Stimulated activated CD4-positive, alpha-beta T cell treated with anti-CD3 and anti-CD28 coated beads, Interleukin-1b, Interleukin-23, amount 100 ng/mL, for 1 hour (primary cell): ENCODE measurements at places on chromosomes 2 and 18.
A peak's percentile ranks its signal among the peaks of the same experiment; 100 is the strongest.

- DNase-seq: no peak
These were observed 134.7 kb upstream of the MGAT5 start for GRCh38 chr2:134119117-134119712.

- no peak for DNase-seq
These were observed 4.5 kb upstream of the MTLN start for GRCh38 chr2:110216803-110217202.

DNA sequence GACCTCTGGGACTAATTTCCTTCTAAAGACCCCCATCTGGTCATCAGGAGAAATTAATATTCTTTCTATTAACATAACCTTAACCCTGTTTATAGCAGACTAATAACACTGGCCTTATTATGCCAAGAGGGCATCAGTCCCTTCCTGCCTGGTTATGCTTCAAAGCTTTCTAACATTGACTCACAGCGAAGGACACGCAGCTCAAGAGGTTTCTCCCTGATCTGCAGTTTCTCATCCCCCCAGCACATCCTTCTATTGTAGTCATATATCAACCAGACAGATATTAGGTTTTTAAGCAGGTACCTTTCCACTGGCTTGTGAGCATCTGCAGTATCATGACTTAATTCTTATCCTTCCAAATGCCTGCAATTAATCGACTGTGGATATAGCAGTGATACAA lies 100.0 kb upstream of the CXCR4 start:
- no peak for DNase-seq

DNA sequence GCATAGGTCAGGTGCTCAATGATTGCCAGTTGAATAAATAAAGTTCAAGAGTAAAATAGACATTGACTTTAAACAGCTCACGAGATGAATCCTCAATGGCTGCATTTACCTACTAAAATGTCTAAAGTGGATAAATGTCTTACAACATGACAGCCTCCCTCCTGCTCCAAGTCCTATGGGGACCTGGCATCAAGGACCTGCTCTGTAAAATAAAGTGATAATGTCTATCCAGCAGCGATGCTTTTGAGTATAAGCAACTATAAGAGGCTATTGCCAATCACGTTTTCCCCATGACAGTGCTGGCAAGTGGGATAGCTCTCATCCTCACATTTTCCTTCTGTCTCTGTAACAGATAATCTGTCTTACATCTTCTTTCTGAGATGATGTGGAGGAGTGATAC lies 37.0 kb downstream of the RASGRP3 start:
- DNase-seq: no peak

DNA sequence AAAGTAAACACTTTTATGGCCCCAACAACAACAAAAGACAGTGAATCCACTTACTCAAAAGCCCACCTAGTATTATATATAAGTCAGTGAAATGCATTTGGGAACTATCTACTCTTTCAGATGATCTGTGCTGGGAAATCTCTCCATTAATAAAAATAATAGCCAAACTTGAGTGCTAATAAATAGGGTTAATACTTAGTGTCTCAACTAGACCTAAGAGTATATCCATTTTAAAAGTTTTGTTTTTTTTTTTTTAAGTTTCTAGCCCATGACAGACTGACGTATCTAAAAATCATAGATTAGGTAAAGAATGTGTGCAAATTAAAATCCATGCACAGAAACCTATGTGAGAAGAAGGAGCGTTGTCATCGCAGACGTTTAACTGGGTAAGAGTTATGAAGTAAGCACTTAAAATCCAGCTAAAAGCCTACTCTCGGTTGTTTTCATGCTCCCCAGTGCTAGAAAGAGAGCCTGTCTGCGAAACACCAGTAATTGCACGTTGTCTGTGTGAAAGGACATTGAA lies 83.4 kb upstream of the PELI1 start:
- no peak for DNase-seq

DNA sequence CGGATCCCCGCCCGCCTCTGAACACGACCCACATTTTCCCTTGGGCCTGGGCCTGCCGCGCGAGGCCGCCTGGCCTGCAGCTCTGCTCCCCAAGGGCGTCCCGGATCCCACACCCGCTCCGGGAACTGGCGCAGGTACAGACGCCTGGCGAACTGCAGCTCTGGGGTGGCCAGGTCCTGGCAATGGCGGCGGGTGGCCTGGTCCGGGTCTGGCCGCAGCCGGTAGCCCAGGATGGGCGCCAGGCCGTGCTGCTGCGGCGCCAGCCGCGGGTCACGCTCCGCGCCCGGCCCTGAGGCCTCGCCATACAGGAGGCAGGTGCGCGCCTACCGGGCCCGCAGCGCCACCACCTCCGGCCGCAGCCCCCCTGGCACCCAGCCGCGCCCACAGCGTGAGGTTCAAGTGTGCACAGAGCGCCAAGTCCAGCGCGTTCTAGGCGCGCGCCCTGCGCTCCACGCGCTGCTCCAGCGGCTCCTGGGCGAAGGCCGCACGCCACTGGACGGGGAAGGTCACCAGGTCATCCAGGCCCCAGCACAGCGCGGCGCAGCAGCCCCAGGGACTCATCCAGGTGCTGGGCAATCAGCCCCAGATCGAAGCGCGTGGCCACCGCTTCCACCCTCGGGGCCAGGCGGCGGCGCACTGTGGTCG lies 9.5 kb downstream of the AQP12A start:
- no peak for DNase-seq

- no peak for DNase-seq
These were observed 252.6 kb downstream of the AGAP1 start for GRCh38 chr2:235746257-235746934.

DNA sequence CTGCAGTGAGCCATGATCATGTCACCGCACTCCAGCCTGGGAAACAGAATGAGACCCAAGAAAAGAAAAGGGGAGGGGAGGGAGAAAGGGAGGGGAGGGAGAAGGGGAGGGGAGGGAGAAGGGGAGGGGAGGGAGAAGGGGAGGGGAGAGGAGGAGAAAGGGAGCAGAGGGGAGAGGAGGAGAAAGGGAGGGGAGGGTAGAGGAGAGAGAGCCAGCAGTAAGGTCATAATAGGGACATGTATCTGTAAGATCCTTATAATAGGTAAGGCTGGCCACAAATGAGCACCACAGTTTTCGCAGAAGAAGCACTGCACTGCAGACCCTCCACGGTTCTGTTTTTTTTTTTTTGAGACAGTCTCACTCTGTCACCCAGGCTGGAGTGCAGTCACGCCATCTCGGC lies 62.6 kb downstream of the STPG4 start:
- DNase-seq: no peak

DNA sequence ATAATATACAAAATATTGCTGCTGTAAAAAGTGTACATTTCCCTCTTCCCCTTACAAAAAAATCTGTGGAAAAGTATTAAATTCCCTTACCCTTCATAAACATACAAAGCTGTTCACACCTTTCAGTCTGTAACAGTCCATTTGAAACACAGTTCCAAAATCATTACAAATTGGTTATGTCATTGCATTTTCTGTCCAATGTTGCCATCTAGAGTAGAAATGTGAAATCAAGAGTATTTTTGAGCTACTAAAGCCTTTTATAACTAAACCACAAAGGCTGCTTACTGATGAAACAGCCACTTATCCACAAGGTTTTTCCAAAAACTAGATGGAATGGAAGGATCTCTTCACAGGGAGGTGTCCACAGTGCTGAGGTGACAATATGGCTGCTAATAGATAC lies 72.5 kb downstream of the SS18 start:
- no peak for DNase-seq

DNA sequence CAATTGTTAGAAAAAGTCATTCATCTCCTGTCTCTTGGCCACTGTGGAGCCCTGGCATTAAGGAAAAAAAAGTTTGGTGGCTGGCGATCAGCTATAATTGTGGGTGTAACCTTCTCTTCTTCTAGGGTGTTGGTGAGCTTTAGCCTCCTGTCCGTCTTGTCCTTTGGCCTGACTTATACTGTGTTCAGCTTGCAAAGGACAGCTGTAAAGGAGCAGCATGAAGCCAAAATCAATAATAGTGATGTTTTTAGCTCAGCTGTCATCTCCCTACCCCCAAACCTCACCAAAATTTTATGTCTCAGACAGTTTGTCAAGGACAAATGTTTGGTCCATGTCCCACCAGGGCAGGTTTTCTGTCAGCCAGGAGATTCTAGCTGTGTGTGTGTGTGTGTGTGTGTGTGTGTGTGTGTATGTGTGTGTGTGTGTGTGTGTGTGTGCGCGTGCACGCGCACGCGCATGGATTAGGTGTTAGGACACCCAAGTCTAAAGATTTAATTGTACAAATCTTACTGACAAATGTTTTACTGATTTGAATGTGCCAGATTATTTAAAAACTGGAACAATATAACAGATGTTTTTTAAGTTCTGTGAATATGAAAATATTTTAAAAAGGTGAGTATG lies 109.2 kb downstream of the PTPRM start:
- DNase-seq: no peak

DNA sequence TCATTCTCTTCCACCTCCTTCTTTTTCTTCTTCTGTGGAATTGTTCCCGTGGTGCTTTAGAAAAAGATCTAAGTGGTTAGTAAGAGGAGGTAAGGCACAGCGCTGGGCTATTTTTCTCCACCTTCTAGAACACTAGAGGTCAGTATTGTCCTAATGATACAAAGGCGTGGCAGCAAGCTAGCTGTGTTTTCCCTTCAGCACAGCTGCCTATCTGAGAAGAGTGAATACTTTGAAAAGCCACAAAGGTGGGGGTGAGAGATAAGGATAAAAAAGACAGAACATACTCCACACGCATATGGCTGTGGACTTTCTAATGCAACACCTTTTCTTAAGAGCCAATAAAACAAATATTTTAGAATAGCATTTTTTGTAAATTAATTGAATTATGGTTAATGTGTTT lies 2.1 kb downstream of the CNTNAP5 start:
- DNase-seq: no peak

GRCh38 chr2:126244937-126245336 lies 411.0 kb upstream of the GYPC start:
- peak; percentile 5 for DNase-seq

GRCh38 chr2:240797914-240798313 lies 22.1 kb downstream of the KIF1A start:
- no peak for DNase-seq

GRCh38 chr18:32139835-32140283 lies 48.2 kb downstream of the RNF138 start:
- no peak for DNase-seq

- no peak for DNase-seq
These were observed 117.8 kb downstream of the NFATC1 start for GRCh38 chr18:79513381-79514081.

GRCh38 chr18:21663578-21663977 lies 41.0 kb downstream of the ABHD3 start:
- DNase-seq: no peak

DNA sequence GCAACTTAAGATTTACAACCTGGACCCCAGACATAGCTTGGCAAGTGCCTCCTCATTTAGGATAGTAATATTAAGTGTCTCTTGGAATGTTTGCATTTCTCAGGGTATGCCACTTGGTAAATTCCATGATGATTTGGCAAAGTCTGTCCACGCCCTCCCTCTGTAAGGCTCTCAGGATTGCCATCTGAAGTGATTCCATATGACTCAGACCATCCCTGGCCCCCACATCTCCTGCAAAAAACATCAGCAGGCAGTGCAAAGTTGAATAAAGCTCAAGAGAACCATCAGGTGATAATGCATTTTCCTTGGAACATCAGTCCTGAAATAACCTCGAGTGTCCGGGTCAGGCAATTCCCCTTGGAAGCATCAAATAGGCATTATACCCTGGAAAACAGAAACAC lies 27.1 kb upstream of the PIEZO2 start:
- no peak for DNase-seq

GRCh38 chr18:574149-574860 lies 5.9 kb upstream of the CETN1 start:
- DNase-seq: no peak

- DNase-seq: no peak
These were observed 7.3 kb downstream of the KIF1A start for GRCh38 chr2:240812721-240813120.

- no peak for DNase-seq
These were observed 7.7 kb upstream of the PARD6G start for GRCh38 chr18:80254971-80255500.

- DNase-seq: no peak
These were observed 13.3 kb downstream of the LIMS2 start for GRCh38 chr2:127661949-127662510.

- no peak for DNase-seq
These were observed 35.5 kb upstream of the TMEM87B start for GRCh38 chr2:112019569-112019982.

DNA sequence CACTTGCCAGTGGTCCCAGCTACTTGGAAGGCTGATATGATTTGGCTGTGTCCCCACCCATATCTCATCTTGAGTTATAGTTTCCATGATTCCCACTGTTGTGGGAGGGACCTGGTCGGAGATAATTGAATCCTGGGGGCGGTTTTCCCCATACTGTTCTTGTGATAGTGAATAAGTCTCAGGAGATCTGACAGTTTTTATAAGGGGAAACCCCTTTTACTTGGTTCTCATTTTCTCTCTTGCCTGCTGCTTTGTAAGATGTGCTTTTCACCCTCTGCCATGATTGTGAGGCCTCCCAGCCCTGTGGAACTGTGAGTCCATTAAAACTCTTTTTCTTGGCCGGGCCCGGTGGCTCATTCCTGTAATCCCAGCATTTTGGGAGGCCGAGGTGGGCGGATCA lies 265.4 kb upstream of the SPOPL start:
- no peak for DNase-seq

DNA sequence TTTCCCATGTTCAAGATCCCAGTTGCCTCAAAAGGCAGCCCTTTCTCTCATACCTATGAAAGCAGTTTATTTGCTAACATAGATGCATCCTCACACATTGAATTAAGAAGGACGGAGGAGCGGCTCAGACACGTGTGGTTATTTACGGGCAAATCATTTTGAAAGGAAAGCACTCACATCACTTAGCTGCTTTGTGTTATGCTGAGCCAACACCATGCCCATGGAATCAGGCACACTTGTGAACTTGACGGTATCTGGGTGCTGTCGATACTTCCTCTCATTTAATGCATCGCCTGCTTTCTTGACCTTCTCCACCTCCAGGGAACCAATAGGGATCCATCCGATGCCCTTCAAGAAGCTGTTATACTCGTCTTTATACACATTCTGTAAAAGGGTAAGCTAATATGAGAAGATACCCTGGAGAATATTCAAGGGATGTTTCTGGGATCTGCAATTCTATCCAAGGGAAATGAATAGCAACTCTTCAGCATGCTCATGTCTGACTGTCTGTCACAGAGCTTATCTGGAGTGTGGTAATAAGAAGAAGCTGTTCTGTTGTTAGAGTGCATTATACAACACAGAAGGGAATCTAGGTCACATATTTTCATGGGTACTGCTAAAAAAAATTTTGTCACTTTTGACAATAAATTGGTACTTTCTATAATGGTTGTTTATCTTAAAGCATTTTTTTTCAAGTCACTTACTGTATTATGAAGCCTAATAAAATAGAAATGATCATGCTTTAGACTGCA lies 63.3 kb downstream of the NEB start:
- no peak for DNase-seq
